ENCODE measurements at places on chromosomes 11 and 22.

GRCh38 chr11:12494699-12495098, 117.3 kb downstream of the PARVA start:
- peak; percentile 70 for DNase-seq

DNA sequence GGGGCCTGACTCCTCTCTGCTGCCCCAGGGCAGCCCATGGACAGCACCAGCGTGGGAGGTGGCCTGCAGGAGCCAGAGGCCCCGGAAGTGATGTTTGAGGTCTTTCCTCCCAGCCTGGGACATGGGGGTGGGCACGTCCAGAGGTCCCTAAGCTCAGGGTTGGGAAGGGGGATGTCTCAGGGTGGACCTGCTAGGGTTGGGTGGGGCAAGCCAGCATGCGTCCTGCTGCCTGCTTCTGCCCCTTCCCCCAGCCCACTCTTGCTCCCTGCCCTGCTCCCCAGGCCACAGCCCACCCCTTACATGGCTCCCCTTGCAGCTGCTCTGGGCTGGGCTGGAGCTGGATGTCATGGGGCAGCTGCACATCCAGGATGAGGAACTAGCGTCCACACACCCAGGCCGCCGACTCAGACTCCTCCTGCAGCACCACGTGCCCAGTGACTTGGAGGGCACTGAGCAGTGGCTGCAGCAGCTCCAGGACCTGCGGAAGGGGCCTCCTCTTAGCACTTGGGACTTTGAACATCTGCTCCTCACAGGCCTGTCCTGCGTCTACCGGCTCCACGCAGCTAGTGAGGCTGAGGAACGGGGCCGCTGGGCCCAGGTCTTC, 1.3 kb downstream of the FAM180B start:
- no peak for DNase-seq

GRCh38 chr11:11582011-11582701, 39.6 kb downstream of the GALNT18 start:
- DNase-seq = no peak

GRCh38 chr11:798093-798713, at the start of gene SLC25A22:
Gene SLC25A22, minus strand, starts transcription at chr11:798281. Its CDS starts 3,275 bp downstream, at chr11:795006.
- peak; percentile 75 for DNase-seq

DNA sequence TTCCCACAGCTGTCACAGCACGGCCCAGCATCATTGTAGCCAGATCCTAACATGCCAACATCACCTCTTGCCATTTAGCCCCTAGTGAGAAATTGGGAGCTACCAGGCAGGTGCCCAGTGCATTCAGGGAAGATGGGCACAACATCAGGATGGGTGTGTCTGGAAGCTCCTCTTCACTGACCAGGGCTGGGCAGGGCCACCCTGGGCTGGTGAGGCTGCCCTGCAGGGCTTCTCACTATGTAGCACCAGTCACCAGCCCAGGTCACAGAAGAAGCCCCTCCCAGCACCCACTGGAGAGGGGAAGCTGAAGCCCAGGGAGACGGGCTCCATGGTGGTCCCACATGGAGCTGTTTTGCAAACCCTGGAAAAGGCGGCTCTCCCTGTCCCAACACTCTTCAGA, 13.9 kb downstream of the ZNF74 start:
- no peak for DNase-seq

- no peak for DNase-seq
Measured at GRCh38 chr11:60502221-60502775, 9.7 kb downstream of the MS4A12 start.

- peak; percentile 41 for DNase-seq
Measured at GRCh38 chr11:67179892-67180490, 60.9 kb downstream of the KDM2A start.

GRCh38 chr11:119496997-119497396, 74.0 kb upstream of the THY1 start:
- DNase-seq = no peak

GRCh38 chr22:19275919-19276600, 15.5 kb downstream of the CLTCL1 start:
- DNase-seq = no peak

GRCh38 chr11:101996111-101996510, 51.1 kb upstream of the CFAP300 start:
- DNase-seq = no peak

Measured in fibroblast of skin of right quadriceps (primary cell).